ENCODE measurements at places on chromosomes 3 and 15.

GRCh38 chr3:127456471-127457093, 134.0 kb downstream of the TPRA1 start:
- DNase-seq: no peak

GRCh38 chr15:59165726-59166125, 40.9 kb upstream of the LDHAL6B start:
- DNase-seq: no peak

GRCh38 chr15:32803631-32804030, 85.8 kb downstream of the GREM1 start:
- no peak for DNase-seq

DNA sequence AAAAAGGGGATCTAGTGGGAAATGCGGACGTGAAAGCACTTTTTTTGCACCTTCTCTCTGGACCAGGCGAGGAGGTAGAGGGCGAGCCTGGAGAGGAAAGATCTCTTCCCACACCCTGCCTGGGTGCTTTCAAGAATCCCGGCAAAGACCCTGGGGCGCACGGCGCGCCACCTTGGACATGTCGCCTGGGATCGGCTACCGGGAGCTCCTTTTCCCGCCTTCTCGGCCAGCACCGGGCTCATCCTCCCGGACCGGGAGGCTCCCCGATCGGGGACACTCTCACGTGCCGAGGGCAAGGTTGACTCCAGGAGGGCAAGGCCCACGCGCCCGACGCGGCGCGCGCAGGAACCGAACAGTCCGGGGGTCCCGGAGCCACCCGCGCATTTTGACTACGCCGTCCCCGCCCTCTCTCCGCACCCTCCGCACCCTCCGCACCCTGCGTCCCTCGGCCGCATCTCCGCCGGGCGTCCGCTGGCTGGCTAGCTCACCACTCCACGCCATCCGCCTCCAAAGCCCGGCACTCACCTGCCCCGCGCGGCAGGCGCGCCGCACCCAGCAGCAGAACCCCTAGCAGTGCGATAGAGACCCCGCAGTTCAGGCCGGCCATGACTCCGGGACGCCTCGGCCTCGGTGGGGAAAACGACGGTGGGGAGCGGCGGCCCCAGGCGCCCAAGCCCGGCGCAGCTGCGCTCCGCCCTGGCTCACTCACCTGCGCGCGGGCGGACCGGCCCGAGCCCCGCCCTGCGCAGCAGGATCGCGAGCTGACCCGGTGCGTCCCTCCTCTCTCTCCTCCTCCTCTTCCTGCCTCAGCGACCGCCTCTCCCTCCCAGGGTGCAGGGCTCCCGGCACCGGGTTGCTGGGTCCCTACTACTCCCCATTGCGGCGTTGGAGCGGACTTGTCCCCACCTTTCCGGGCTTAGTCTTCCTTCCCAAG, at the start of gene CDCP1:
CDCP1 (minus strand) TSS at position 698 of the 934 bp plus-strand sequence; CDS start at position 607, 91 bp downstream.
- DNase-seq: no peak

GRCh38 chr3:41198526-41198925, 779 bp upstream of the CTNNB1 start:
- no peak for DNase-seq

- DNase-seq: no peak
Observed at GRCh38 chr15:71444866-71445590, 329.8 kb downstream of the THSD4 start.

- DNase-seq: no peak
Observed at GRCh38 chr15:99996660-99997059, 263.4 kb upstream of the LYSMD4 start.

DNA sequence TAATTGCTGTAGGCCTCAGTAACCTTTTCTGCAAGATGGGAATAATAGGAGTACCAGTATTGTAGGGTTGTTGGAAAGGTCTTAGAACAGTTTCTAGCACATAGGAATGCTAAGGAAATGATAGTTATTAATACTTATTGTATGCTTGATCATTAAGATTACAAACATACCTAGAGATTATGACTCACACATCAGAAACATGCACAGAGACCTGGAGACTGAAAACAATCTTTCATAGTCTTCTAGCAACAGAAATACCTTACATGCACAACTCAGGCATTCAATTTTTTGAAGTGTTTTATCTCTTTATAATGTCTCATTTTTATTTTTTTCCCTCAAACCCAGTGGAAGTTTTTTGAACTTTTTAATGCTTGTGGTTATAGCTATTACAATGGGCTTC, 104.4 kb upstream of the ZBTB20 start:
- DNase-seq: no peak

GRCh38 chr3:25259871-25260270, 168.2 kb upstream of the RARB start:
- DNase-seq: no peak

- DNase-seq: no peak
Observed at GRCh38 chr3:73547427-73548248, 77.1 kb downstream of the PDZRN3 start.

GRCh38 chr3:9715764-9716437, 12.3 kb downstream of the CPNE9 start:
- DNase-seq: no peak

GRCh38 chr15:66868918-66869317, 166.9 kb downstream of the SMAD6 start:
- no peak for DNase-seq

DNA sequence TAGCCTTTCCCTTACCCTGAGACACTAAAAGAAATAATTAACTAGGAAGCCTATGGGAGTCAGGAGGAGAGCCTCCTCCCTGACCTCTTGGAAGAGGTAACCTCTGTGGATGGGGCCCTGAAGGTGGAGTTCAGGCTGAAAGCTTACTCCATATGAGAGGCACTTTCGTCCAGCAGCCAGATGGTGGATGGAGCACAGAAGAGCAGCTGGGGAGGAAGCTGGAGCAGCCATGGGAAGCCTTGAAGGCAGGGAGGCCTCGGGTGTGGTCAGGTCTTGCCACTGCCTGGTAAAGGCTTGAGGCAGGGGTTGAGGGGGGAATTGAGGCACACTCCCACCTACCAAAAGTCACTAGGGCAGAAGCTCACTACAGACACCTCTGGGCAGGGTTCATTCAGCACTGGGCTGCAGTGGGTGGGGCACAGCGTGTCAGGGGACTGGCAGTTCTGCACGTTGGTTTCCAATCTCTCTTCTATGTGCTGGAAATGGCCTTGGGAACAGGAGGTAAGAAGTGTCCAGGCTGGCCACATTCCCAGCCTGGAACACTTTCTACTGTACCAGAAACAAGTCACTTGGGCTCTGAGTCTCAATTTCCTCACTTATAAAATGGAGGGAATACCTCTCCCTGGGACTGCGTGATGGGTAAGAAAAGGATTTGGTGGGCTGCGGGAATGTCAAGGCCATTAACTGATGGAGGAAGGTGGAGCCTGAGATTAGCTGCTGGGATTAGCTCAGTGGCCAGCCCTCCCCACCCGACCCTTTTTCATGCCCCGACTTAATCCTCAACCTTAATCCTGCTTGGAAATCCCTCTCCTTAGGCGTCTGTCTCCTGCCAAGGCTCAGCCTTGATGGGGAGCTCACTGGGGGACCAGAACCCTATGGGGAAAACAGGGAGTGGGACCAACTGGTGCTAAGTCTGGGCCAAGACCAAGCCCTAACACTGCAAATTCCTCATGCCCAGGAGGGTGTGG, 5.4 kb downstream of the PCBP4 start:
- no peak for DNase-seq

DNA sequence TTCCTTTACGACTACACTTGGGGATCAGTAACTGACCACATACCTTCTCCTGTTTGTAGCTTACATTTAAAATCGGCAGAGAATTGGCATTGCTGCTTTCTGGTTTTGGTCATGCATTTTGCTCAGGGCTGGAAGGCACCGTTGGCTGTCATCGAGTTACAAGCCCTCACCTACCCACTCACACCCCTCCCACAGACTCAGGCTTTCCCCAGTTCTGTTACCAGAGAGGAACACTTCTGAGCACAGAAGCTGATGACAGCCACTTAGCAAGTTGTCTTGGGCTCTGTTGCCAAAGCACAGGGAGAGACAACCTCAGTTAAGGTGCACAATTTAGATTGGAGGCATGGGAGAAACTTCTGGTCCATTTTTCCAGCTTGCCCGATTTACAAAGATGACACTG, 204.8 kb upstream of the TOPAZ1 start:
- DNase-seq: no peak

GRCh38 chr15:82043130-82043673, 2.6 kb downstream of the MEX3B start:
- no peak for DNase-seq

GRCh38 chr3:186988806-186989205, 58.5 kb downstream of the ST6GAL1 start:
- DNase-seq: no peak

- DNase-seq: no peak
Observed at GRCh38 chr15:26635614-26636013, 137.3 kb downstream of the GABRB3 start.

DNA sequence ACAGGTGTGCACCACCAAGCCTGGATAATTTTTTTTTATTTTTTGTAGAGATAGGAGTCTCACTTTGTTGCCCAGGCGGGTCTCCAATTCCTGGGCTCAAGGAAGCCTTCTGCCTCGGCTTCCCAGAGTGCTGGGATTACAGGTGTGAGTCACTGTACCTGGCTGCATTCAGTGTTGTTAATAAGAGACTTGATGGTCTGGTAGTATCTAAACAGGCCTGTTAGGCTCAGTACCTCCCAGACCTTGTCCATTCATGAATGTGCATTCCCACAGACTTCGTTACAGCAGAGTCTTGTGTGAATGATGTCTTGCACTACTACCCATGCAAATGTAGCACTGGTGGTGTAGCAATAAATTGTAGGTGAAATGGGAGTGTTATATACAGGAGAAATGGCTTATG, 17.7 kb downstream of the CMTM8 start:
- DNase-seq: no peak

DNA sequence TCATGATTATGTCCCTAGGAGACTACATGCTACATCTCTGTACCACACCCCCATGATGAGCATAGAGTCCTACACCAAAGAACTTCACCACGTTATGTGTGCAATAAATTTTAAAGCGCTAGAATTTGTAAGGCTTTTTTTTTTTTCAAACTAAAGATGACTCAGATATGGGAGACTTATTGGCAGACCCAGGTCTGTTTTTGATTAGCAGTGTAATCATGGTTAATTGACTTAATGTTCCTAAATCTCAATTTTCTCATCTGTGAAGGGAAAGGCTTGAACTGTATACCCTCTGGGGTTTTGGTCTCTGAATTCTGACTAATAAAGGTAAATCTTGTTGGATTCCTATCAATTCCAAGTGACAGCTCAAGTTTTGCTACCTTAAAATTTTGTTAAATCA, 26.4 kb downstream of the ABI3BP start:
- no peak for DNase-seq

DNA sequence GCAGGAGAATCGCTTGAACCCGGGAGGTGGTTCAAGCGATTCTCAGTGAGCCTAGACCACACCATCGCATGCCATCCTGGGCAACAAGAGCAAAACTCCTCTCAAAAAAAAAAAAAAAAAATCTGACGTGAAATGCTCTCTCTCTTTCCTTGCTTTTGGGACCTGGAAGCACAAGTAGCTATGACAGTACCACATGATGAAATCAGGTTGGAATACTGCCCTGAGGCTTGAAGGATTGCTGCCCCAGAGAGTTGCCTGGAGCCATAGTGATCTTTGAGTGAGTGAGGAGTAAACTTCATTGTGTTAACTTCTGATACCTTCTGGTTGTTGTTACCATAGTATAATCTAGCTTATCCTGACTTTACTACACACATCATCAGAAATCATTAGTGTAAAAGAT, 23.3 kb downstream of the AKAP13 start:
- no peak for DNase-seq

- DNase-seq: peak; percentile 76
Observed at GRCh38 chr15:43777267-43777914, 625 bp upstream of the ELL3 start.

- DNase-seq: no peak
Observed at GRCh38 chr3:185758912-185759311, 65.9 kb downstream of the IGF2BP2 start.

GRCh38 chr3:122105626-122106025, 50.5 kb downstream of the CD86 start:
- DNase-seq: no peak

DNA sequence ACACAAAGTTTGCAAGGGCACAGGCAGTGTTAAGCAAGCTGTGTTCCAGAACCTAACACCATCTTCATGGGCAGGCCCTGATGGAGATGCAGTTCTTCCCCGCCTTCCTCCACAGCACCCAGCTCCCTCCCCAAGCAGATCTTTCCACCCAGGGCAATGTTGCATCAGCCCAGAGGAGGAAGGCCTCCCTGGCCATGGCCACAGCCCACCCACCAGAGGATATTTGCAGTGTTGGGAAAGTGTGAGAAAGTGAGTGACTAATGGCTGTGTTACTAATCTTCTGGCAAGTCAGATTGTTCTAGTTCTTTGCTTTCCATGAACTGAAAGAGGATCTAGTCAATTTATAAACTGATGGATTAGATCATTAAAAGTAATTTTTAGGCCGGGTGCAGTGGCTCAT, 42.0 kb upstream of the ATP10A start:
- DNase-seq: no peak

DNA sequence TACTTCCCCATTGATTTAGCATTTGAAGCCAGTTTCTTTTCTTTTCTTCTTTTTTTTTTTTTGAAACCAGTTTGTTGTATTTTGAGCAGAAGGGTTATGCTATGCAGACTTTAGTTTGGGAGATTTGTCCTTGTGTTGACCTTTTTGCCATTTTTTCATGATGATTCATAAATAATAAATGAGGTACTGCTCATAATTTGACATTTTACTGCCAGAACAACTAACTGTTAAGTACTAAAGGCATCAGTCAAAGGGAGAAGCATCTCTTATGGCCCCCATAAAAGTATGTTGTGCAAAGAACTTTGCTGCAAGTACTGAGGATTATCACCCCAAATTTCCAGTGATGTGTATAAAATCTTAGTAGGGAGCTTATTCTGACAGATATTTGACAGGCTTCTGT, 1.7 kb upstream of the GPR87 start:
- no peak for DNase-seq

DNA sequence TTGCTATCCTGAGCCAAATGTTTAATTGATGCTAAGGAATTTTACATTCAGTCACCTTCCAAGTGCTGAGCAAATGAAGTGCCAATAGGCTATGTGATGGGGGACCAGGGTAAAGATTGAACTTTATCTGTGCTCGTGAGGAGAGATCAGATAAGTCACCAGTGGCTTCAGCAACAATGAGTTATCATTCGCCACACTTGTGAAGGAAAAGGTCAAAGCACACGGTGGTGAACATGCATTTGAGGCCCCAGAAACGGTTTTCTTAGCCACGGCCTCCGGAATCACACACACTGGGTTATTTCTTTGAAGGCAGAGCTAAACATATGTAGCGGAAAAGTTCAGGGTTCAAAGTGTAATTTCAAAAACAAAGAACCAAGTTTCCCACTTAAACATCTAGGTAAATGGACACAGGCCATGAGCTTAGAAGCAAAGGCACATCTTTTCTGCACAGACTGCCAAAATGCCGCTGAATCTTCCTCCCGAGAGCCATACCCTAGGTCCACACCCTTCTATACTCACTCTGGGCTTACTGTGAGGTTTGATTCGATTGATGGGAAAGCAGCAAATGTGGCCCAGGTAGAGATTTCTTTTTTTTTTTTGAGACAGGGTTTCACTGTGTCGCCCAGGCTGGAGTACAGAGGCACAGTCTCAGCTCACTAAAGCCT, 268.5 kb downstream of the SHQ1 start:
- no peak for DNase-seq
